ENCODE measurements at places on chromosomes 12 and 14. TPM values are rescaled to one million over a fixed set of nuclear protein-coding genes. Genes with fewer than 3 reads are reported as not detected.

GRCh38 chr14:87838931-87839330, 154.1 kb downstream of the GALC start:
- no peak for DNase-seq

DNA sequence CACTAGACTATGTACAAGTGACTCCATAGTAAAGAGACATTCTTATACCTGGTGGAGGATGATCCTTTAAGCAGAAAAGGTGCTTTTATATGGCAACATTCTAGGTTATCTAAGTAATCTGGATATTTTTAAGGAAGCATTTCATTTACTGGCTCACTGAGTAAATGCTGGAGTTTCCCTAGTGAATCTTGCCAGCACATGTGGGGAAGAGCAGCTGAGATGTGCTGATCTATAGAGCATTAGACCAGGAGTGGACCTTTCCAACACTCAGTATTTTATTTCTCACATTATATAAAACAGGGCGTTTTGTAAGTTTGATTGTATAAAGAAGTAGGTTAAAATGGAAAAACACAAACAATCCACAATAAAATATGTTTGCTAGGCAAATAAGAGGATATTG, 478.5 kb downstream of the ATP23 start:
- no peak for DNase-seq

GRCh38 chr14:77316872-77317301, 3.8 kb downstream of the POMT2 start:
- DNase-seq = no peak

- peak; percentile 59 for DNase-seq
These were observed 48.8 kb downstream of the LTBP2 start for GRCh38 chr14:74563233-74563585.

GRCh38 chr14:104016873-104017650, 68.4 kb upstream of the ASPG start:
- no peak for DNase-seq

- DNase-seq = no peak
These were observed 459.6 kb upstream of the RGS6 start for GRCh38 chr14:71472356-71473340.

- peak; percentile 51 for DNase-seq
These were observed 165.6 kb downstream of the ZFP36L1 start for GRCh38 chr14:68627050-68627867.

GRCh38 chr14:99248761-99249171, 23.2 kb downstream of the BCL11B start:
- no peak for DNase-seq

DNA sequence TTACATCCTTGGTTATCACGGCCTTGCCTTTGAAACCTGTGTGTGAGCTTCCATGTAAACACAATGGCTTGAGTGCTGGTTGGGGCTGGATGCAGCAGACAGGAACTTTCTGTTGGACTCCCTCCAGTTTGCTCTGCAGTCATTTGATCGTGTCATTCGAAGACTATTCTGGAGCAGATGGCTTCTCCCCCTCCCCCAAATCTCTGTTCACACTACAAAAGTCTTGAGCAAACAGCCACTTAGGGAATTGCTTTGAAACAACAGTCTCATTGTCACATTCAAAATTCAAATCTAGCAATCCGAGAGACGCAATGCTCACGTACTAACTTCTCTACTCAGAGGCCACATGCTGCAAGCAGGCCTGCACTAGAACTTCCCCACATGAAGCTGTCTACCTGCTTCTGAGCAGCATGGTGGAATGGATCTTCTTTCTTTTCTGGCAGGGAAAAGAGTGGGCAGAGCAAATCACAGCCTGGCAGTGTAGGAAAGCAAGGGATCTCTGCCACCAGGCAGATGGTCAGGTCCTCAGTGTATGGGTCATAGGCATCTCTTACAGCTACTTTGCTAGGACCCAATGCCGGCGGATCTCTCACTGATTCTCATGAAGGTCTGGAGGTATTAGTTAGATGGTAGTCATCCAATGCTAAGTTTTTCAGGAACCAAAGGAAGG, 214.2 kb downstream of the PPM1H start:
- DNase-seq = peak; percentile 71

GRCh38 chr12:43336962-43337555, 214.9 kb downstream of the ADAMTS20 start:
- no peak for DNase-seq

- no peak for DNase-seq
These were observed 50.7 kb downstream of the BICDL1 start for GRCh38 chr12:120039711-120040110.

DNA sequence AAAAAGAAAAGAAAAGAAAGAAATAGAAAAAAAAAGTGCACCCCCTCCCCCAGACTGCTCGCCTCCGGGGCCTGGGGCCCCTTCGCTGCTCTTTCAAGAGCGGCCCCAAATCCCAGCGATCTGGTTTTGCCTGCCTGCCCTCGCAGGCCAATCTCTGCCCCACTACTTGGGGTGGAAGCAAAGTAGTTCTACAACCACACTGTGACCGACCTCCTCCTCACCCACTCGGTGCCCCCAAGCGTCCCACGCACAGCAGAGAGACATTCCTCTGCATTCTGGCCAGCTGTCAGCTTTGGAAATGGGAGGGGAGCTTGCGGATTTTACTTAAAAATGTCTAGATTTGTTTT, 2.4 kb upstream of the TBX3 start:
- no peak for DNase-seq

Gene LMO3
- 0.37 TPM for polyA plus RNA-seq

Gene OR11H7
- not detected for polyA plus RNA-seq

Gene ZFHX2
- not detected for polyA plus RNA-seq

Gene CHST11
- polyA plus RNA-seq = 5.5 TPM

Gene KRT82
- polyA plus RNA-seq = not detected

Gene CIT
- 3.7 TPM for polyA plus RNA-seq

Gene PLBD2
- polyA plus RNA-seq = 5.2 TPM

Gene TAS2R30
- polyA plus RNA-seq = not detected

Gene KRT72
- polyA plus RNA-seq = not detected
